ENCODE measurements at places on chromosomes 2 and 18.

DNA sequence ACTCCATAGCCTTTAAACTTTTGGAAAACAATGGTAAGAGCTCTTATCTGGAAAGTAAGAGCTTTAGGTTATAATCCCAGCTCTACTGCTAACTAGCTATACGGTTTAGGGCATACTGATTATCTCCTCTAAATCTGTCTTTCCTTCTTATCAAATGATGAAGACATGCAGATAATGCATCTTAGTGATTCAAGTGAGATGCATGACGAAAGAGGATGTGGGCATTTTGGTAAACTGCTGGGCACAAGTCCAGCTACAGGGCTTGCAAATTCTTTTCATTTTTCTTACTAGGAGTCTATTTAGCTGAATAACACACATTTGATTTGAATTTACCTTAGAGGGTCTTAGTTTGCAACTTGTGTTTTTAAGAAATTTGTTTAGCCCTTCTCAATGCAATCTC, 1604.8 kb upstream of the ZEB2 start:
- no peak for DNase-seq

DNA sequence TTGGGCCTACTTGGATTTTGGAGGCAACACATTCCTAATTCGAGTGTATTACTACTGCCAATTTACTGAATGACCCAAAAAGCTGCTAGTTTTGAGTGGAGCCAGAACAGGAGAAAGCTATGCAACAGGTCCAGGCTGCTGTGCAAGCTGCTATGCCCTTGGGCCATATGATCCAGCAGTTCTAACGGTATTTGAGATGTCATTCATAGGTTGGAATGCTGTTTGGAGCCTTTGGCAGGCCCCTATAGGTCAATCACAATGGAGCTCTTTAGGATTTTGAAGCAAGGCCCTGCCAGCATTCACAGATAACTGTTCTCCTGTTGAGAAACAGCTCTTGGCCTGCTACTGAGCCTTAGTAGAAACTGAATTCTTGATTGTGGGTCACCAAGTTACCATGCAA, 368.7 kb downstream of the CDH19 start:
- DNase-seq = no peak

DNA sequence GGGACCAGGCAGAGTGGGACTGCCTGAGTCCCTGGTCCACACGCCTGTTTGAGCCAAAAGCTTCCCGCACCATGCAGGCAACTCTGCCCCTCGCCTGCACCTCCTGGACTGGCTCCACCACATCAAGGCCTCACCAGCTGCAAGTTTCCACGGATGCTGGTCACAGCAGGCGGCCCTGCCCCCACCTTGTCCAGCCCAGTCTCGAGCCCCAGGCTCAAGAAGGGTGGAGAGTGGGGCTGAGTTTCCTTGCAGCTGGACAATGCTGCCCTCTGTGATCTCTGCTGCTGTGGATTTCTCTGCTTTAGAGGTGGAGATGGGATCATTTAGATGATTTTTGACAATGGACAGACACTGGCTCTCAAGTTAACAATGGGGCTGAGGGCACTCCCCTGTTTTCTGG, 74.9 kb downstream of the MTCL1 start:
- no peak for DNase-seq

GRCh38 chr18:34801774-34802173, 91.7 kb downstream of the DTNA start:
- DNase-seq = no peak

- DNase-seq = no peak
These were observed 75.1 kb upstream of the MAP4K4 start for GRCh38 chr2:101622210-101623030.

DNA sequence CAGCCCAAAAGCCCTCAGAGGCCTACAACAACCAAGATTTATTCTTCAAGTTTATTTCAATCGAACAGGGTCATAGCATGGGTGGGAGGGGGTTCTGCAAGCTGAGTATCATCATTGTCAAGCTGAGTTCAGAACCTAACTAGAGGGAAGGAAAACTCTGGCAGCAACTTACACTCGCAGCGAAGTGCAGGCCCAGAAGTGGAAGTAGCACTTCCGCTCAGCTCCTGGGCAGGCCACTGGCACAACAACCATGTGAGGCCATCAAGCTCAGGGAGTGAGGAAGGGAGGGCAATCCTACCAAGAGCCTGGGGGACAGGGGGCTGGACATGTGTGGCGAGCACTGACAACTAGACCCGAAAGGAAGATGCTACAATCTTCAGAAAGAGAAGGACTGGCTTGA, 4.8 kb downstream of the UXS1 start:
- DNase-seq = no peak

- DNase-seq = no peak
These were observed 226.7 kb downstream of the MYT1L start for GRCh38 chr2:2104331-2104730.

GRCh38 chr2:77767388-77768076, 245.4 kb upstream of the LRRTM4 start:
- no peak for DNase-seq

GRCh38 chr2:109259671-109260070, 130.7 kb downstream of the SH3RF3 start:
- no peak for DNase-seq

- DNase-seq = no peak
These were observed 5.5 kb downstream of the SLC11A1 start for GRCh38 chr2:218387369-218388194.

DNA sequence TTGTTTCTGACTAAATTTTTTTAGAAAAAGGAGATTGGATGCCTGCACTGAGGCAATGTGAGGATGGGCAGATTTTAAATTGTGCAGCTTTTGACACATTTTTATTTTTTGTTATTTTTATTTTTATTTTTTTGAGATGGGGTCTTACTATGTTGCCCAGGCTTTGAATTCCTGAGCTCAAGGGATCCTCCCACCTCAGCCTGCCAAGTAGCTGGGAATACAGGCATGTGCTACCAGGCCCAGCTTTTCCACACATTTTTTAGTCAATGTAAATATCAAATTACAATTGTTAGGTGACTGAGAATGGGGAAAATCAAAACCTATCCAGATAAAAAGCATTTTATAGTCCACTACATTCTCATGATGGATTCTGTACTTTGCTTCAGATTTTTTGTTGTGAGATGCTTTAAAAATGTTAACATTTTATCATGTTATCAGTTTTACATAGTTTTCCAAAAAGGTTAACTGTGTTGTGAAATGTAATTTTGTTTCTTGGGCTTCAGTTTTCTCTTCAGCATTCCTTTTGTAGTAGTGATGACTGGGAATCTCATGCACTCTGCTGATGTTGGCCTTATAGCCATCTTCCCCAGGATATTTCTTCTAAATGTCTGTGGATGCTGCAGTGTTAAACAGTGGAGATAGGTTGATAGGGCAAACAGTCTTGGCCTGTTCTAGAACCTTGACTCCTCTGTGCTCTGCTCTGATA, 41.4 kb downstream of the PKP4 start:
- DNase-seq = no peak

GRCh38 chr2:43265001-43265400, 38.6 kb upstream of the ZFP36L2 start:
- DNase-seq = no peak

DNA sequence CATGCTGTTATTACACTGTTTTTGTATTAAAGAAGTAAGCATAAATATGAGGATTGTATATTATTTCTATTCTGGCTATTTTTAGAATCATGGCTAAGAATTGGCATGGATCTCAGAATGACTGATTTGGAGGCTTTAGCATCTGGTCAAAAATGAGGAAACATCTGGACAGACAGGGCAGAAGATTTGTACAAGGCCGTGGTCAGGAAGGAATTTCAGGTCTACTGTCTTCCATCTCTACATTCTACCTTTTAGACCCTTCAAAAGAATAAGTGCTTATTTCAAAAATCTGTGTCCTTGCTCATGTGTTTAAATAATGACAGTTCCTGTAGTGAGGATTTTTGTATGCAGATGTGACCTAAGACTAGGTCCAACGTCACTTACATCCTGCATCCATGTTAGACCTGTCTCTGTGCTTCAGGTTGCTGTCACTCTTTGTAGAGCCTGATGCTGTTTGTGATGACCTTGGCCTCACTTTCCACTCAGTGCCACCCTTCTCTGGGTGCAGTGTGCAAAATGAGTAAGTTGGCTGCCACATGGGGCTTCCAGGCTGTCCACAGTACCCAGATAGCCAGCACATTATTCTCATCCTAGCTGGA, 54.7 kb upstream of the B3GNT2 start:
- no peak for DNase-seq

GRCh38 chr18:46182633-46183358, 78.6 kb downstream of the HAUS1 start:
- DNase-seq = no peak

GRCh38 chr2:23871206-23871605, 55.7 kb downstream of the ATAD2B start:
- DNase-seq = no peak

DNA sequence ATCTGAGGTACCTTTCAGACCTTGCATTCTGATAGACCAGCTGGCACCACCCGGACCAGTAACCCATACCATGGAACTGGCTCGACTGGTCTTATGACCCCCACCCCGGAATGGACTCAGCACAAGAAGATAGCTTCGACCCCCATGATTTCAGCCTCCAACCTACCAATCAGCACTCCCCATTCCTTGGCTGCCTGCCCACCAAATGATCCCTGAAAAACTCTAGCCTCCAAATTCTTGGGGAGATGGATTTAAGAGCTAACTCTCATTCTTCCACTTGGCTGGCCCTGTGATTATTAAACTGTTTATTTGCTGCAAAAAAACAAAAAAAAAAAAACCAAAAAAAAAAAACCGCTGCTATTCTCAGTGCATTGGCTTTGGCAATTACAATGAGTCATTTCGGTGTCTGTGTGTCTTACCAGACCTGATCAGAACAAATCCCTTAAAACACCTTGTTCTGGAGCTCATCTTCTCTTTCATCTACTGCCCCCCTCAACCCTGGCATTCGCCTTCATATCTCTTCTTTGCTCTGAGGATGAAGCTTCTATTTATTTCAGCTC, 60.1 kb upstream of the KIF5C start:
- no peak for DNase-seq

GRCh38 chr2:219536967-219537366, 6.6 kb downstream of the CHPF start:
- no peak for DNase-seq

- no peak for DNase-seq
These were observed 9.7 kb downstream of the ECEL1 start for GRCh38 chr2:232477751-232478510.

DNA sequence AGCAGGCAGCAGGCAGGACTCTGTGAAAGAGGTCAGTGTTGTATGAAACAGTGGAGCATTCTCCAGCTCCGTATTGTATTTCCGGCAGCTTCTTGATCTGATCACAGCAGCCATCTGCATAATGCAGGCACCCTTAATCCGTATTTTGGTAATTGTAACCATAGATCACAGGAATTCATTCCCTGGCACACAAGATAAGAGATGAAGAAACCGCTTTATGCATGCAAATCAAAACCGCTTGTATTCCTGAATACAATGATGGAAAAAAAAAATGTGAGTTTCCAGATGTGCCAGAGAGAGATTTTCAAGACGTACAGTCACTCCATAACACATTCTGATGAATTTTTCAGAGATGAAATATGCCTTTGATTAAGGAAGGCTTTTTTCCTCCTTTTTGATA, 221.3 kb downstream of the ACKR3 start:
- DNase-seq = no peak

- no peak for DNase-seq
These were observed 391.6 kb downstream of the ADCYAP1 start for GRCh38 chr18:1296237-1296636.

Data from keratinocyte (primary cell).